ENCODE measurements at places on chromosomes 5 and 9.

GRCh38 chr9:36566813-36567221 is 5.9 kb upstream of the MELK start:
- DNase-seq = no peak

- peak; percentile 71 for DNase-seq
Observed at GRCh38 chr5:143002459-143003327, 232.5 kb downstream of the ARHGAP26 start.

- DNase-seq = no peak
Observed at GRCh38 chr9:2242831-2243330, 227.7 kb downstream of the SMARCA2 start.

DNA sequence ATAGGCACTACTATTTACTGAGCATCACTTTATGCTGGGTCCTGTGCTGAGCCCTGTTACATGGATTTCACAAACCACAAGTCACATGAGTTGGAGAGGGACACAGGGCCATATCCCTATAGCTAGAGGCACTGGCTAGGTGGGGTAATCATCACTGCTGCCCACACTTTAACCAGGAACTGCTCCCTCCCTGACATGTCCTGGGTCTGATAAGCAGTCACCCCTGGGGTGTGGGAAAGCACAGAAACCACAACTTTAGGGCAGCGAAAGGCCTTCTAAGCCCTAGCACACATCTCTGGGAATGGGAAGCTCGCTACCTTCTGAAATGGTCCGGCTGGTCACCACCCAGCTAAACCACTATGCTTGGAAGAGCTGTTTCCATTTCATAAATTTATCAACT is 15.0 kb downstream of the TBC1D2 start:
- DNase-seq = no peak

DNA sequence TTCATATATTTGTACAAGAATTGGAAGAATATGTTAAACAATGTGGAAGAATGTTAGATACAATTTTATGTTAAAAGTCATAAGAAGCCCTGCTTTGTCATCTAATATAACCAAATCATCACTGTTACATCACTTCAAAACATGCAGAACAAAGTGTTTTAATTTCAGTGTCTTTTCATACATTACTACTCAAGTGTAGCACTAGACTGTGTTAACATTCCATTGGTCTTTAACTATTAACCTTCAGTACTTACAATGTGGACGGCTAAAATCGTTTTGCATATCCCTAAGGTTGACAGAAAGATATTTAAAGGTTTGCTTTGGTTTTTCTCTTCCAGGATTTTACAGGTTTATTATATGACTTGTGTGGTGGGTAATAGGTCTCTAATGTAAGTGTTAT is 50.9 kb downstream of the VCAN start:
- no peak for DNase-seq

All from MM.1S (cell line).